ENCODE measurements at places on chromosomes 5 and 9. TPM values are rescaled to one million over a fixed set of nuclear protein-coding genes. Genes with fewer than 3 reads are reported as not detected.

- no peak for DNase-seq
Observed at GRCh38 chr5:94849324-94849723, 230.9 kb downstream of the SLF1 start.

DNA sequence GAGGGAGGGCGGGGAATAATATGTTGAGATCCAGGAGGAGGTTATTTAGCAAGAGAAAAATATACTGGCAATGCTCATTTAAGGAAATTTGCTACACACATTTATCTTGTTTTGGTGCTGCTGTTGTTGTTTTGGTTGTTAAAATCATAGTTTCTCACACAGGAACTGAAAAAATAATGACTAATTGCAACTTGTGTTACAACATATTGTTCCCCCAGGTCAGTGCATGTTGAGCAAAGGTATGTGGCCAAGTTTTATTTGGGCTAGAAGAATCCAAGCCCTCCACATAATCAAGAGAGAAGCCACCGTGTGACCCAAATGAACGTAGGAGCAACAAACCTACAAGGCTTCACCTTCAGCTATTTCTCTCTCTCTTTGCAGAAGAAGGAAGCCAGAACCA, 220.3 kb upstream of the DAPK1 start:
- no peak for DNase-seq

DNA sequence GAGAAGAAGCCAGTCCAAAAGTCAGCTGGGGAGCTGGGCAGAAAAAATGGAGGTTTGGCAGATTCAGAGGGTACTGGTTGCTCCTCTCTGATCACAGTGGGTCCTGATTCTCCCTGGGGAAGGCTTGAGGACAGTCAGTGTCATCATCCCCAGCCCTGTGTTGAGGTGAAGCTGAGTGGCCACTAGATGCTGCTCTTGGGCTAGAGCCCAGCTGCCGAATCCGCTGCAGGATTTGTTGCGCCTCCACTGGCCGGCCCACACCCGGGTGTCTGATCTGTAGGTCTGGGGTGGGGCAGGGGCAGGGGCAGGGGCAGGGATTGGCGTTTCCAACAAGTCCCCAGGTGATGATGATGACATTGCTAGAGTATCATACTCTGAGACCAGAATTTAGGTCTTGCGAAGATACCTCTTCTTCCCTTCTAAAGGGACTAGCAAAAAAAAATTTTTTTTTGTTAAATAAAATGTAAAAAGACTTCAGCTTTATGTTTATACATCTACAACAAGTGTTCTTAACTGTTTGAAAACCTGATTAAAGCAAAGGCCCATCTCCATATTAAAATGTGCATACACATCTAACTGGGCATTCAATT, 106.8 kb downstream of the PDE6A start:
- DNase-seq, result no peak

- DNase-seq, result no peak
Observed at GRCh38 chr5:72511774-72512592, 4.8 kb upstream of the ZNF366 start.

DNA sequence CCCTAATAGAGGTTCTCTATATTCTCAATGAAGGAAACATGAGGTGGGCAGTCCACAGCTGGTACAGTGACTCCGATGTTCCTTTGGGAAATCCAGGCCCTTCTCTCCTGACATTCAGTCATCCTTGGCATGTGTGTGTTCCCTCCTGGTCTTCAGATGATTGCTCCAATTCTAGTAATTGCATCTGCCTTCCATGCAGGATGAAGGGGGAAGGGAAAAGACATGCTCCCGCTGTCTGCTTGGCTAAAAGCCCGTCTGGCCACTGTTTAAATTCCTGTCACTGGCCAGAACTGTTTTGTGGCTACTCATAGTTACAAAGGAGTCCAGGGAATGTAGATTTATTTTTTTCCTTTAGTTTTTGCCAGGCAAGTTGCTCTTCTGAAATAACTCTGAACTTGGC, 65.0 kb downstream of the MAST4 start:
- DNase-seq, result no peak

DNA sequence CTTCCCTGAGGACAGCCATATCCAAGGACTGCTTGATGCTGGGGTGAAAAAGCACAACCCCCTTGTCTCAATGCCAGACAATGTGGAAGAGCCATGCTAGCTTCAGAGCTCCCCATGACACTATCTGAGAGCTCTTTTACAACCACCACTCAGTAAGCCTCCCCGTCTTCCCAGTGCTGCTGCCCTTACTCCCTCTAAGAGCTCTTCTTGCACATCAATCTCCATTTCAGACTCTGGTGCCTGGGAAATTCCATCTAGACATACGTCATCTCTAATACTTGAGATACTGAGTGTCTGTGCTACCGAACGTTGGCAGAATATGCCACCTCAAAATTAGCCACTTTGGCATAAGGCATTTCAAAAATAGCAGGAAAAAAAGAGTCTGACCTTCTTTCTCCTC, 94.5 kb downstream of the EDIL3 start:
- no peak for DNase-seq

DNA sequence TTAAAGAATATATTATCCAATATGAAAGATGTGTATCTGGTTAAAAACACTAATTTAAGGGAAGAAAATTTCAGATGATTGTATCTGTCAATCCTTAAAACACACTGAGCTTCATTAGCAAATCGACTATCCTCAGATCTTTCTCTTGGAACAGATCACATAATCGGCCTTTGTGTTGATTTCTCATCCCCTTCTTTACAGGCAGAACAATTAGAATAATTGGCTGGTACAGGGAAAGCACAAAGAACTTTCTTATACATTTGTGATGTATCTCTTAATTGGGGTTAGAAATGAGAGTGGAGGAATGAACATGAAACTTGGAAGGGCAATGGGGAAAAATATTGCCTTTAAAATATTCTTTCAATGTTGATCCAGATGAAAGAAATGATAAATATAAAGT, 662.1 kb downstream of the TLE4 start:
- DNase-seq, result no peak

DNA sequence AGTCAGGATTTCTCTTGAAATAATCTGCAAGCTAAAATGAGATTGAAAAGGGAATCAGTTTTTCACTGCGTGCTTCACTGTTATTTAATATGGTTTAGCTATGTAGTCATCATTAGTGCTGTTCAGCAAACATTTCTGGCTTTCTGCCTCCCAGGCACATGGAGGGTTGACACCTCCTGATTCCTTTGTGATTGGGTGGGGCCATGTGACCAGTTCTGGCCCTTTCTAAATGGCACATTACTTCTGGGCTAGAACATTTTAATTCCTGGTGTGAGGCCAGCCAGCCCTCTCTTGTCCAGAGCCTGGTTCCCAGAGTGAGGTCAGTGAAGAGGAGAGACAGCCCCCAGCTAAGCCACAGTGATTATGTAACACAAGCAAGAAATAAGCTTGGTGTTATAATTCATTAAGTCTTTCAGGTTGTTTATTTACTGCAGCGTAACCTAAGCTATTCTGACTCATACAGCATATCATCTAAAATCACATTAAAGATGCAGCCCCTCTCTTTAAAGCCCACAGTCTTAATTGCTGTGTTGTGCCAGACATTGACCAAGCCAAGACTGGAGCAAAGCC, 17.4 kb upstream of the ARSI start:
- peak; percentile 18 for DNase-seq

DNA sequence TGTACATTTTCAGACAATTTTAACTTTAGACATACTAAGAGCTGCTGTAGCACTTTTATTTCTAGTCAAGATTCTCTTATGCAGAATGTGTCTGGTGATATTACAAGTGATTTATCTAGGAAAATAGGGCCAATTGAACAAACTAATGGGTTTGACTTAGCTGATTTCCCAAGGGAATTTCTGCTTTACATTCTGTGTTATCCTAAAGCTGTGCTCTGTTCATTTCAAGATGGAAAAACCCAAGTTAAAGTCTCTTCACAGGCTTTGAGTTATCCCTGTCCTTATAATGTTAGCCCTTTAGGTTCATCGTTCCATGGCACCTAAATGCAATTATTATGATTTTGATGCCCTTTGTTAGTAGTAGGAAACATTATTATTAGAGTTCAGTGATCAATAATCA, 704.9 kb upstream of the CDH18 start:
- DNase-seq, result no peak

Gene KIF12
- 2.3 TPM for total RNA-seq

DNA sequence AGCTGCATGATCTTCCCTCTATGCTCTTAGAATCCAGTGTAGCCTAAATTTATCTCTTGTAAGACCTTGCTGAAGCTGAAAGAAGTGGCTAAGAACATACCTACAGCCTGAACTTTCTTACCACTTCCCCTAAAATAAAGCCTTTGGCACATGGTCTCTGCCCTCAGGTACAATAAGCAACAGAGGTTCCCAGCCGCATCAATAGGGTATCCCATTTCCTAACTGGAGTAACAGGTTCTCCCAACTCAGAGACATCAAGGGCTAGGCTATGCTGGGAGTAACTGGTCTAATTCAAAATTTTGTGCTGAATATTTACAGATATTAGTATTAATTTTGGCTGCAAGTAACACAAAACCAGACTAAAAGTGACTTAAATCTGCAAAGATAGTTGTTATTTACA, 335.8 kb upstream of the TRPC7 start:
- DNase-seq, result no peak

Gene FBXO4
- total RNA-seq, result 14.1 TPM

- no peak for DNase-seq
Observed at GRCh38 chr9:115781070-115781736, 372.4 kb upstream of the PAPPA start.

Gene SPINK7
- total RNA-seq, result 0.59 TPM

- peak; percentile 44 for DNase-seq
Observed at GRCh38 chr5:152634586-152634985, 229.5 kb upstream of the NMUR2 start.

GRCh38 chr9:34272101-34272541, 56.9 kb downstream of the KIF24 start:
- DNase-seq, result no peak

Gene CSF2
- total RNA-seq, result not detected

Gene ZFP37
- total RNA-seq, result 5.5 TPM

Gene BTNL8
- 0.49 TPM for total RNA-seq

- DNase-seq, result no peak
Observed at GRCh38 chr9:116133163-116133562, 20.4 kb upstream of the PAPPA start.

- DNase-seq, result no peak
Observed at GRCh38 chr9:97790542-97790941, 62.5 kb upstream of the FOXE1 start.

GRCh38 chr9:36214571-36214970, 23.9 kb downstream of the CLTA start:
- no peak for DNase-seq

DNA sequence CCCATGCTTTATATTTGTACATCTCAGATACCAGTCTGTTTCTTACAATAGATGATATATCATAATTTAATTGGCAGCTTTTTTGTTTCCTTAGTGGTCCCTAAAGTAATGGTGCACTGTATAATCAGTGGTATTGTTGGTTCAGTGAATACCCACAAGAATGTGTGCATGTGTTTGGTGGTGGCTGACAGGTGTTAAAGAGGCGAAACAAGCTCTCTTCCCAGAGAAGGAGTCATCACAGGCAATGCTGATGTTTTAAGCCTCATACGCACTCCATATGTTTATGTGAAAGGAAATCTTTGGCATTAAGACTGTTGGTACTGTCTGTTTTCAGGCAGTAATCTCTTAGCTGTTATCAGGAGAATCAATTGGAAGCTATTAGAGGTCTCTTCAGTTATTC, 49.2 kb upstream of the KIAA1958 start:
- no peak for DNase-seq

GRCh38 chr9:86141843-86142242, 42.5 kb upstream of the GOLM1 start:
- DNase-seq, result no peak

- DNase-seq, result no peak
Observed at GRCh38 chr5:60993425-60993824, 48.4 kb downstream of the NDUFAF2 start.

GRCh38 chr5:65382582-65382981, 99.1 kb downstream of the ADAMTS6 start:
- DNase-seq, result no peak

GRCh38 chr5:115800108-115800507, 16.4 kb downstream of the CDO1 start:
- no peak for DNase-seq

GRCh38 chr9:31146485-31147166, 1237.8 kb upstream of the ACO1 start:
- DNase-seq, result no peak

GRCh38 chr5:67160985-67161384, 35.6 kb downstream of the CD180 start:
- DNase-seq, result no peak

DNA sequence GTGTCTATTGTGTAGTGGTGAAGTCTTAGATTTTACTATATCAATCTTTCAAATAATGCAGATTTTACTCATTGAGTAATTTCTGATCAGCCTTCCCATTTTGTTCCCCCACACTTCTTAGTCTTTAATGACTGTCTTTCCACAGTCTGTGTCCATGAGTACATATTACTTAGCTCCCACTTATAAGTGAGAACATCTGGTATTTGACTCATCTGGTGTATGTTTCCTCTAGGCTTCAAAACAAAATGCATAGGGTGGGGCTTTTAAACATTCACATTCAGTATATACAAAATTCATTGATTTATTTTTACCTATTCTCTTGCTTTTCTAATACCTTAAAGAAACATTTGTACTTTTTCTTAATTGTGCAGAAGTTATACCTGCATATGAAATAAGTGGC, 513.0 kb downstream of the MTRR start:
- no peak for DNase-seq

Gene FOXD4L3
- total RNA-seq, result not detected

- no peak for DNase-seq
Observed at GRCh38 chr5:120769312-120769872, 305.3 kb downstream of the PRR16 start.

- no peak for DNase-seq
Observed at GRCh38 chr9:116325924-116326323, 172.3 kb downstream of the PAPPA start.

GRCh38 chr5:114504560-114504959, 142.7 kb downstream of the KCNN2 start:
- DNase-seq, result no peak

DNA sequence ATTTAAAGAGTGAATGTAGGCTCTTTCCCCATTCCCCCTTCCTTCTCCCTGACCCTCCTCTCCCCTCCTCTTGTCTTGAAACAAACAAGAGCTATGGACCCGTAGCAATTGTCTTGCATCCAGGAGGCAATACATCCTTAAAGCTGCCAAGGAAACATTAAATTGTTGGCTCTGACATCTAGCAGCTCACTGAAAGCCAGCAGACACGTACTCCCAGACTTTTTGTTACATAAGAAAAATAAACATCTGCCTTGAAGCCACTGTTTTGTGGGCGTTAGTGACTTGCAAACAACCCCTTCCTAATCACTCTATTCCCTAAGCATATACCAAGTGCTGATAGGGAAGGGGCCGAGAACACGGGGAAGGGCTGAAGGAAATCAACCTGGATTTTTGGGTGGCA, 8.6 kb downstream of the SLC45A2 start:
- peak; percentile 69 for DNase-seq

GRCh38 chr9:89116064-89116804, 62.4 kb downstream of the SHC3 start:
- DNase-seq, result no peak

All from skin of body (tissue), 3 donors.